ENCODE measurements at places on chromosomes 5 and 9. TPM values are rescaled to one million over a fixed set of nuclear protein-coding genes. Genes with fewer than 3 reads are reported as not detected.

DNA sequence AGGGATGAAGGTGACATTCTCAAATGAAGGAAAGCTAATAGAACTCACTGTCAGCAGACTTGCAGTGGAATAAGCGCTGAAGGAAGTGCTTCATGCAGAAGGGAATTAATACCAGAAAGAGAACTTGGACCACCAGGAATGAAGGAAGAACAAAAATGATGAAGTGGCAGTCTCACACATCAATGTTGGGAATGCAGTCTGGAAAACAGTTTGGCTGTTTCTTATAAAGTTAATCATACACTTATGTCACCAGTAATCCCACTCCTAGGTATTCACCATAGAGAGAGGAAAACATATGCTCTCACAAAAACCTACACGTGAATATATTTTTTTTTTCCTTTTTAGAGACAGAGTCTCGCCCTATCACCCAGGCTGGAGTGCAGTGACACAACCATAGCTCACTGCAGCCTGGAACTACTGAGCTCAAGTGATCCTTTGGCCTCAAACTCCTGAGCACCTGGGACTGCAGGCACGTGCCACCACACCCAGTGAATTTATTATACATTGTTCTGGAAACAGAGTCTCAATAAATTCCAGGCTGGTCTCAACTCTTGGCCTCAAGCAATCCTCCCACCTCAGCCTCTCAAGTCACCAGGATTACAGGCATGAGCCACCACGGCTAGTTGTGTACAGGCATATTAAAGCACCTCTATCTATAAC, 81.2 kb downstream of the ROR2 start:
- DNase-seq: no peak

DNA sequence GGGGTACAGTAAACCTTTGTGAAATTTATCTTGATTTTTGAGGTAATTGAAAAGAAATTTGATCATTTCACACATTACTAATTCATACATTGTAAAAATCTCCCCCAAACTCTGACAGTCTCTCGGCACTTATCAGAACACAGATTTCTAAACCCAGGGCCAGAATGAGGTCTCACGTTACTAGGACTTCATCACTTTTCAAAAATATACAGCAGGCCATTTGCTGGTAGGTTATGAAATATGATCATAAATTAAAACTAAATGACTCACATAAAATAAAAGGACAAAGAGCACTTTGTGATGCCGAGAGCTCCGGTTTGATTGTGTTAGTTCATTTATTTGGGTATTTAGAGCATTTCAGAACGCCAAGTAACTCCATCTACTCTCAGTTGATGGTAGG, 17.0 kb downstream of the MSX2 start:
- DNase-seq: no peak

DNA sequence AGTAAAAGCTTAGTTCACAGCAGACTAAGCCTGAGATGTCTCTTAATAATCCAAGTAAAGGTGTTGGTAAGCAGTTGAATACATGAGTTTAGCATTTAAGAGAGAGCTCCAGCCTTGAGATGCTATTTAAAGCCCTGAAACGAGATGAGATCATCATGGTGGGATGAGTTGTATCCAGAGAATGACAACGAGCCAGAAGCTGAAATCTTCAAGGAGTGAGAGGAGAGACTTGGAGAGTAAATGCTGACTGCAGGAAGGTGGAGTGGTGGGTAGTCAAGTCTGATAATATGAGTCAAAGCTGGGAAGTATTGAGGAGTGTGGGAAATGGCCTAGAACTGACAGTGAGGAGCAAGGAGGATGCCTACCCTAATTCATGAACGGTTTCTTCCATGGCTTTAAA, 53.7 kb downstream of the PLAC8L1 start:
- no peak for DNase-seq

- no peak for DNase-seq
Observed at GRCh38 chr9:123220127-123220526, 48.3 kb downstream of the STRBP start.

GRCh38 chr9:107792596-107792995, 303.0 kb upstream of the KLF4 start:
- no peak for DNase-seq

Gene SLC25A2
- total RNA-seq: 0.70 TPM

DNA sequence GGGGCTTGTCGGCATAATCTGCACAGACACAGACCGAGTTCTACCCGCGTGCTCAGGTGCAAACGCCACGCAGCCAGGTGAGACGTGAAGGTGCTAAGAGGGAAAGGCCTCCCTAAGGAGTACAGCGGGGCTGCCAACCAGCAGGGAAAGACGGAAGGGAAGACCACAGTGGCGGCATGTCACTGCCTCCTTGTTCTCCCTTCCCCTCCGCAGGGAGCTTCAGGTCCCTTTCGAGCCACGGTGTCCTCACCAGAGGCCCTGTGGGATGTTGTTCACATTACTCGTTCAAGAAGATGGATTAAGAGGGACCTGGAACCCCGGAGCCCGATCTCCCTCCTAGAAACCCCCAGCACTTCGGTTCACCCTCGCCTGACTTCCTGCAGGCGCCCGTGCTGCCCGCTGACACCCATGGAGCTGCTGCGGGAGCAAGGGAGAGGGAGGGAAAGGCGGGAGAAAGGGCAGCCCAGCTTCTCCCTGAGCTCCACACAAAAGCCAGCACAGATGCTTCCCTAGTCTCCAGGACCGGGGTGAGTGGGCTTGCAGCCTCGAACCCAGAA, 686 bp downstream of the BRD9 start:
- DNase-seq: no peak

DNA sequence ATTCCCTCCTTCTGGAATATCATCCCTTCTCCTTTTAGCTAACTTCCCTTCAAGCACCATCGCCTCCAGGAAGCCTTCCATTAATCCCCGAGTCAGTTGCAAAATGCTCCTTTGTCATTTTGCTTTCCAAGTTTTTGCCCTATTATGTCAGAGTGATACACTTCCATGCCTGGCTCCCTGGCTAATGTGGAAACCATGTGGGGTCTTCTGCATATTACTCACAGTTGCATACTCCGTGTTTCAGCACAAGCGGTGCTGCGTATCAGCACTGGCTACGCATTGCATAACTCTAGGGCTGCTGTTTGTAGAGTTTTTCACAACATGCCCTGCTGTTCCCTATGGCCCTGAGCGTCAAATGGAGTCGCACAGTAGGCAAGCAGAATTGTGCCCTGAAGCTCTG, 1.9 kb downstream of the TEX53 start:
- DNase-seq: no peak

- no peak for DNase-seq
Observed at GRCh38 chr5:113935453-113935852, 422.0 kb downstream of the YTHDC2 start.

Gene PRSS3
- total RNA-seq: not detected

GRCh38 chr5:136162008-136162407, 29.4 kb downstream of the SMAD5 start:
- DNase-seq: no peak

GRCh38 chr9:14306672-14307660, 7.0 kb downstream of the NFIB start:
- DNase-seq: no peak

DNA sequence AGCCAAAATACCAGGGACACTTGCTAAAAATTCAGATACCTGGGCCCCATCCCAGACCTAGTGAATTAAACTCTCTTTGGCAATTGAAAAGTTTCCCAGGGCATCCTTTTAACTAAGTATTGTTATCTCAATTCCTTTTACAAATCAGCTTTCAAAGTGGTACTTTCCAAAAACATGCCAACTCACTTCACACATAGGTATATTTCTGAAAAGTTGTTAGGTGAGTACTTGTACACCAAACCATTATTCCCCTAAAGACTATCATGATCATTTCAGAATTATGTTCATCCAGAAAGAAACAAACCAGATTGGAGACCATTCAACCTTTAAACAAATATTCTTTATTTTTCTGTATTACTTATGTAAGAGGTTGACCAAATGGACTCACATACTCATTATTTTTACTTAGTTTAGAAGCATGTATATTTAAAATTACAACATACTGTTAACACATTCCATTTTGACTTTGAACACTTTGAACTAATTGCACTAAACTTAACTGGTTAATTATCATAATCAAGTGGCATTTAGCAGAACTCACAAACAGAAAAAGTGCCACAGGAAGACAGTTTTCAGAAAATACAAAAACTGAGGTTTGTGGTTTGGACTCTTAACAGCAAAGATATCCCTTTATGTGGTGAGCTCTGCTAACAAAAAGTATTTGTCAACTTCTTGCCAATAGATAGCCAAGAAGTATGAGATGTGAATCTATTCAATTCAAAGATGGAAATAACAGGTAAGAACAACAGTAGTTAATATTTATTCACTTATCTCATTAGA, 40.7 kb downstream of the KIAA0825 start:
- DNase-seq: no peak

DNA sequence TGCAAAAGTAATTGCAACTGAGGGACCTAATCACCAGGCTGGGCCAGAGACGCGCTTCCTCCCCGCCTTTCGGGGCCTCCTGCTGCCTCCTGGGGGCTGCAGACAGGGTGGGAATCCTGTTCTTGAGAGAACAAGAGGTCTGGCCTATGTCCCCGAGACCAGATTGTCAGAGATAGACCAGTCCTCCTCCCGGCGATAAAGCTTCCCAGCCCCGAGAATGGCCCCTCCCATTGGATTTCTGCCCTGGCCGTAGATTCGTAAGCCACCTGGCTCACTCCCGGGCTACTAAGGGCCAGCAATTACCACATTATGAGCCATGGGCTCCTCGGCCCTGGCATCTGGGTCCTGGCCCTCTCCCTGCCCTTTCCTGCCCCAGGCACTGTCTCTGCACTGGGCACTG, 70.4 kb downstream of the HRH2 start:
- no peak for DNase-seq

DNA sequence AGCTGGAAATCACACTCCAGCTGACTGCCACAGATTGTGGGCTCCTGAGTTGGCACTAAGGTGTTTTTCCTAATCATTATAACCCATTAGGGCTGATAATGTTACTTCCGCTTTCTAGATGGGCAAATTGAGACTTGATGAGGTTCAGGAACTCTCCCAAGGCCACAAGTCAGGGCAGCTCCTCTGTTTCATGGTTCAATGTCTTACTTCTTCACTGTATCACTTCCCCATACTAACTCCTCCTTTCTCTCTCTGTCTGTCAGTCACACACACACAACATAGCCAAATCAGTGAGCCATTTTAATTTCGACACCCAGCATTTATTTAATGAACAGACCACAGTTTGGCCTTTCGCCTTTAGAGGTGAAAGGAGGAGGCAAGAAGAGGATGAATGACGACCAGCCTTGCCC, 17.8 kb upstream of the TRAF1 start:
- DNase-seq: no peak

Gene FGF18
- 0.50 TPM for total RNA-seq

Gene TXN
- 55.4 TPM for total RNA-seq

Gene FAXDC2
- 1.1 TPM for total RNA-seq
